ENCODE measurements at places on chromosomes 16 and 17.

- DNase-seq: no peak
These were observed 36.2 kb upstream of the RCVRN start for GRCh38 chr17:9941305-9941704.

- DNase-seq: no peak
These were observed 36.8 kb downstream of the ASPA start for GRCh38 chr17:3512505-3513171.

GRCh38 chr16:17459903-17460521 is 10.7 kb downstream of the XYLT1 start:
- DNase-seq: no peak

- DNase-seq: no peak
These were observed 6.0 kb upstream of the BLMH start for GRCh38 chr17:30297715-30298114.

DNA sequence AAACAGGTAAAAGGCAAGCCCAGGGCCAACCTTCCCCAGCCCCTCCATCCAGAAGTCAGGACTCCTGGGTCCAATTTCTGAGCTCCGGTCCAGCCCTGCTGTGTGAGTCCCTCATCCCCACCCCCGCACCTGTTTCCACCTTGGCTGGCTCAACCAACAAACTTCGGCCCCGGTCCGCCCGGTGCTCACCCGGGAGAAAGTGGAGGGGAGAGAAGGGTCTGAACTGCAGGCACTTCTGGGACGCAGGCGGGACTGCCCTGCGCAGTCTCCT is 541 bp downstream of the RHBDF2 start:
- DNase-seq: no peak

DNA sequence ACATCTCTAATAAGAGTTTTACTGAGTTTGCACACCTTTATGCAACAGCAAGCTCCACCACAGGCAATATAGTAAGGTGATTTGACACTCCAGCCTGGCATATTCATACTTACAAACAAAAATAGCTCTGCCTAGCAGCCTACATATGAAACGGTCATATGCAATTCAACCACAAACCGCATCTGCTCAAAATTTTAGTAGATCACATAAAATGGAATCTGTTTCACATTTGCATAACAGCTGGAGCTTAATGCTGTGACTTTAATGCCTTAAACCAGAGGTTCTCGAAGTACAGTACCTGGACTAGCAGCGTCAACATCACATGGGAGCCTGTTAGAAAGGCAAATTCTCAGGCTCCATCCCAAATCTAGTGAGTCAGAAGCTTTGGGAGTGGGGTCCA is 578.4 kb downstream of the CDH11 start:
- no peak for DNase-seq

- no peak for DNase-seq
These were observed 96.0 kb downstream of the XYLT1 start for GRCh38 chr16:17374668-17375255.

DNA sequence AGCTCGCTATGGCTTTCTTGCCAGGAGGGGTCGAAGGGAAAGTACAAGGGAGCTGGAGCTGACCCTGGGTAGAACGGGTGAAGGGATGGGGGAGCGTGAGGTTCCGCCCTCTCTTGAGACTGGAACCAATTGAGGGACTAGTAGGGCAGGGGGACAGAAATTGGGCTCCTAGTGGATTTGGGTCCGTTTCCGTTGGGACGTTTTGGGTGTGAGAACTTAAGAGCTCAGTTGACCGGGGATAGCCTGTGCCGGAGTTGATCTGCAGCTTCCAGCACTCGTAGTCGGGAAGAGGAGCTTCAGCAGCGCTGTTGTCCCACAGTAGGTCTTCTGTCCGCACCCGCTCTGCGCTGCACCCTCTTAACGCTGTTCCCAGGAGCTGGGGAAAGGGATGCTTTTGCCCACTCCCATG is 481 bp downstream of the CNTROB start:
- no peak for DNase-seq

DNA sequence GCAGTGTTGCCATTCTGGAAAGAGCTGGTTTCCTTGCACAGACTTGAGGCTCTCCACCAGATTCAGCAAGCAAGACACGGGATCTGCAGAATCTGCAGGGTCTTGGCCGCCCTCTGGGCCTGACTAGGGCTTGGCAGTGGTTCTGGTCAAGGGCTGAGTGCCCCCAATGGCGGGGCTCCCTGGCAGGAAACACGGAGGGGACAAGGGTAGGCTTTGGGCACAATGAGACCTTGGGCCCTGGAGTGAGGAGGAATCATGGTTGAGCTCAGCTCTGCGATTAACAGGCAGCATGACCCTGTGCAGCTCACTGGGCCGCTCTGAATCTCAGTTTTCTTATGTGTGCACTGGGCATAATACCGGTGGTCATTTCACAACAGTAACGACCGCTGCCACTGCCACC is 249.9 kb downstream of the GSG1L start:
- no peak for DNase-seq

- DNase-seq: no peak
These were observed 40.7 kb downstream of the DUSP14 start for GRCh38 chr17:37530420-37530819.

DNA sequence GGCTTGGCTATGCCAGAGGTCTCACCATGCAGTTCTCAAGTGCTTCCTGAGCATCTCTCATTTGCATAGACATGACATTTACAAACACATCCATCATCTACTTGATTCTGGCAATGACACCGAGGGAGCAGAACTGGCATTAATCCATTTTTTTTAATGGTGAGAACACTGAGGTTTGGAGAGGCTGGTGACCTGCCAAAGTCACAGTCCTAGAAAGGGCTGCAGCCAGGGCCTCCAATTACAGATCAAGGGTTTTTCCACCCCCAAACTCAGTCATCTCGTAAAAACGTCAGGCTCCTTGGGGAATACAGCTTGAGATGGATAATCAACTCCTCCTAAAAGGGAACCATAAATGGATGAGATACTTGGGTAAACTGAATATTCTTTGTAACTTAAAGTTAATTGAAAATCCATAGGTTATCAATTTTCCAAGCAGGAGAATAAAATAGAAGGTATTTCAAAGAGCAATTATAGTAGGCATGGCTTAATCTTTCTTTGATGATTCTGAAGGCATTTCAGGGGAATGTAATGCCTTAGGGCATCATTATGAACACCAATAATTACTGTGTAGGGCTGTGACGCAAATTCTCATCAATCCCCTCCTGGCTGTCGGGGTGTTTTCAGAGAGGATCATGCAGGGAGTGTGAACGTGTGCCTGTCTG is 9.4 kb upstream of the MEOX1 start:
- no peak for DNase-seq

Data from GF-D8 (cell line).